Right lung (tissue), 10 donors: ENCODE measurements at places on chromosomes 4 and X. TPM values are rescaled to one million over a fixed set of nuclear protein-coding genes. Genes with fewer than 3 reads are reported as not detected.

The STK26 gene
- polyA plus RNA-seq: 12.2 TPM

The RAB40A gene
- 3.0 TPM for polyA plus RNA-seq

- no peak for DNase-seq
These were observed 1381.5 kb upstream of the AGA start for GRCh38 chr4:178823673-178824295.

The PF4V1 gene
- polyA plus RNA-seq: not detected

The ZCCHC18 gene
- 4.8 TPM for polyA plus RNA-seq

The SULT1B1 gene
- 3.0 TPM for polyA plus RNA-seq

The MAOA gene
- 43.4 TPM for polyA plus RNA-seq

The NUDT11 gene
- 7.4 TPM for polyA plus RNA-seq

DNA sequence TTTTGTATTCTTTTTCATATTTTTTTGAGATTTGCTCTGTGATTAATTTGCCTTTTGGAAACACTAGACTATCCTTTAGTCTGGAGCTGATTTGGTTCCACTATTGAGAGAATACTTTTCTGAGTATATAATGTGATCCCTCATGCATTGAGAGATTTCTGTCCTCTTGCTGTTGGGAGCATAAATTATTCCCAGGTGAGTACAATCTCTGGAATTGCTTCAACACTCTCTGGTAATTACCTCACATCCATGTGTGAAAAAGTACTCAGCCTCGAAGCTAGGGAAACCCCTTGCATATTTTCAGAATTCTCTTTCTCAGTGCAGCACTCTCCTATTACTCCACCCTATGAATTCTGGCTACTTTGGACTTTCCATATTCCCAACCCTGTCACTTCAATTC is 550.0 kb downstream of the RAPGEF2 start:
- no peak for DNase-seq
